ENCODE measurements at places on chromosomes 7 and 10.
A peak's percentile ranks its signal among the peaks of the same experiment; 100 is the strongest.

GRCh38 chr10:62632071-62632809, 172.3 kb upstream of the ADO start:
- peak; percentile 34 for DNase-seq

DNA sequence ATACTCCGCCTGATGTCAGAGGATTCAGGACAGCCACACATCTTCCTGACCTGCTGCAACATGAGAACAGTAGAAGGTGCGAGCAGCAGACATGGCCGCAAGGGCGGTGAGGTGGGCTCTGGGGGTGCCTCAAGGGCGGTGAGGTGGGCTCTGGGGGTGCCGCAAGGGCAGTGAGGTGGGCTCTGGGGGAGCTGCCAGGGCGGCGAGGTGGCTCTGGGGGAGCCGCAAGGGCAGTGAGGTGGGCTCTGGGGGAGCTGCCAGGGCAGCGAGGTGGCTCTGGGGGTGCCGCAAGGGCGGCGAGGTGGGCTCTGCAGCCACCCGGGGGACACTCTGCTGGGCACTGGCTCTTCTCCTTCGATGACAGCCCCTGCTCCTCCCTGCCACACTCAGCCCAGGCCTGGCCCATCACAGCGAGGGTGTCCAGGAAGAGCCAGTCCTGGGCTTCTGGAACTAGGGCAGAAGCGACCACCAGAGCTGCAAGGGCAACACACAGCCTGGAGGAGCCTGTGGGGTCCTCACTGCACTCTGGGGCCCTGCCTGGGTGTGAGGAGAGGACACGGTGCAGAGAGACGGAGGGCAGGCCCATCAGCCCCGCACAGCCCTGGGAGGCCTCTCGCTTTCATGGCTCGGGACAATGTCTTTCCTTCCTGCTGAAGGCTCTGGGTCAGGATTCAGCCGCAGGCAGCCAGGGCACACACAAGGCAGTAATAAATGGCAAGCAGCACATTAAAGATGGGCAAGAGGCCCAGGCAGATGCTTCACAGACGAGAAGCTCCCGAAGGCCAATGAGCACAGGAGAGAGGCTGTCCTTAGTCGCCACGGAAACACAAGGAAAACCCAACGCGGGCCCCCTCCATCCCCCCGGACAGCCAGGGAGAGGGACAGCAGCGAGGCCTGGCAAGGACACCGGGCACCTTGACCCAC, 42.5 kb downstream of the STK32C start:
- no peak for DNase-seq

- no peak for DNase-seq
Observed at GRCh38 chr10:3060481-3060889, 6.9 kb upstream of the PFKP start.

GRCh38 chr10:21021843-21022594, 124.9 kb upstream of the NEBL start:
- no peak for DNase-seq

DNA sequence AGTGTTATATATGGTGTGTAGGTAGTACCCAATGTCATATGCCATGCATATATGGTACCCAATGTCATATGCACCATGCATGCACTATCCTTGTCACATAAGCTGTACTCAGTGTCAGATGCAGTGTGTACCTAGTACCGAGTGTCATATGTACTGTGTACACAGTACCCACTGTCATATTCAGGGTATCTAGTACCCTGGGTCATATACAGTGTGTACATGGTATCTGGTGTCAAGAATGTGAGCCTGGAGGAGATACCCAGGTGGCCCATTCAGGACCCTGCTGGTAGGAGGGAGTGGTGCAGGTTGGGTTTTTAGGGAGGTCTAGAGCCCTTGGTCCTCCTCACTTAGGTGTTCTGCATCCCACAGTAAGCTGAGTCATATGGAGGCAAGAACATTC, 1.8 kb downstream of the ZMYND11 start:
- no peak for DNase-seq

- peak; percentile 37 for DNase-seq
Observed at GRCh38 chr10:74189999-74190421, 39.0 kb downstream of the ADK start.

DNA sequence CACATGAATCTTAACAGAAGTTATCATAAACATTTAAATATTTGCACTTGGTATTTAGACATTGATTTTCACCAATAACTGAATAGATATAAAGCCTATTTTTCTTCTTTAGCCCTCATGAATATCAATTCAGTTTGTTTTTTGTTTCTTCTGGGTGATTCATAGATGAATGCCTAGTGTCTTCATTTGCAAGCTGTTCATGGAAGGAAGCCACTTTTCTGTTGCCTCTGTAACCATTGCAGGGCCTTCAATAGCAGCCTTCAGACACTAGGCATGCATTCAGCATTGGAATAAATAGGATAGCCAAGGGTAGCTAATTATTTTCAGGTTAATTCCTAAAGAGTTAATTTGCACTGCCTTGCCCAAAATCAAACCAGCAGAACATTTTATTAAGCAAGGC, 375.3 kb downstream of the DPP6 start:
- no peak for DNase-seq

GRCh38 chr7:4123823-4124222, 558.3 kb upstream of the FOXK1 start:
- no peak for DNase-seq

- no peak for DNase-seq
Observed at GRCh38 chr10:89518108-89518507, 17.3 kb downstream of the SLC16A12 start.

DNA sequence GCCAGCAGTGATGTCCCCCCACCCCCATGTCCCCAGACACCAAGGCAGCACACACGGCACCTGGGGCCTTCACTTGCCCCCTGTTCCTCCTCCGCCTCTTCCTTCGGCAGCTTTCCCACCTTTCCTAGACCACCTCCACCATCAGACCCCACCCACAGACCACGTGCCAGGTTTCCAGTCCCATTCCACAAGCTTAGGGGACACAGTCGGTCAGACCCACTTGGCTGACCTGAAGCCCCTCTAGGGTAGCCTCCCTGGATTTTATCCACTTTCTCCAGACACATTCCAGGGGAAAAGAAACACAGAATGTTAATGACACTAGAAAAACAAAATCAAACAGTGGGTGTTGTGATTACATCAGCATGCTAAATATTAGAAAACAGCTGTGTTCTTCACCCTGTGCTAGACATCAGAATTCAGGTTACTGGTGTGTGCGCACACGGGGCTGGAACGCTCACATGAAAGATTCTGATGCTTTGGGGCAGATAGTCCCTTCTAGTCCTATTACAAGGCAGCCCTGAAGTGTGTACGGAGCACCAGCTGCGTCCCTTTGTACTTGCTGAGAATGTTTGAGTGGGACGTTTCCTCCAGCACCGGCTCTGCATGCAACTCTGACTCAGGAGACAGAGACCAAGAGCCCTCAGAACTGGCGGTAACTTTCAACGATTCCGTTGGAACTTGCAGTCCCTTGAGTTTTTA, 75.5 kb upstream of the PPP2R2D start:
- no peak for DNase-seq

DNA sequence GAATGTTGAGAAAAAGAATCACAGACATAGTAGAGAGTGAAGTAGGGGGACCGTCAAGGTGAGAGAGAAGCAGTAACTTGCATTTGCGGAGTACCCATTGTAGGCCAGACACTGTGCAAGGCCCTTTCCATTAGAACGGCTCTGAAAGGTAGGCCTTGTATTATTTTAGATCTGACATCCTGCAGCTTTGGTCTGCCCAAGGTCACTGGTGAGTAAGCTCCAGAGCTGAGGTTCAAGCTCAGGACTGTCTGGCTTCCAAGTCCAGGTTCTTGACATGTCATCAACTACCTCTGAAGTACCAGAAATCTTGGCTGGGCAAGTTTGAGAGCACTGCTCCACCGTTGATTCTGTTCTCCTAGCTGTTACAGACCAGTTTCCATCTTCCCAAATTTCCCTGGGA, 13.2 kb upstream of the EVX1 start:
- DNase-seq, result no peak

GRCh38 chr7:94366163-94366562, 28.5 kb upstream of the COL1A2 start:
- no peak for DNase-seq

GRCh38 chr10:73998929-73999691, 1.2 kb downstream of the VCL start:
- peak; percentile 66 for DNase-seq

GRCh38 chr10:97100657-97101056, 85.1 kb downstream of the SLIT1 start:
- DNase-seq, result no peak

DNA sequence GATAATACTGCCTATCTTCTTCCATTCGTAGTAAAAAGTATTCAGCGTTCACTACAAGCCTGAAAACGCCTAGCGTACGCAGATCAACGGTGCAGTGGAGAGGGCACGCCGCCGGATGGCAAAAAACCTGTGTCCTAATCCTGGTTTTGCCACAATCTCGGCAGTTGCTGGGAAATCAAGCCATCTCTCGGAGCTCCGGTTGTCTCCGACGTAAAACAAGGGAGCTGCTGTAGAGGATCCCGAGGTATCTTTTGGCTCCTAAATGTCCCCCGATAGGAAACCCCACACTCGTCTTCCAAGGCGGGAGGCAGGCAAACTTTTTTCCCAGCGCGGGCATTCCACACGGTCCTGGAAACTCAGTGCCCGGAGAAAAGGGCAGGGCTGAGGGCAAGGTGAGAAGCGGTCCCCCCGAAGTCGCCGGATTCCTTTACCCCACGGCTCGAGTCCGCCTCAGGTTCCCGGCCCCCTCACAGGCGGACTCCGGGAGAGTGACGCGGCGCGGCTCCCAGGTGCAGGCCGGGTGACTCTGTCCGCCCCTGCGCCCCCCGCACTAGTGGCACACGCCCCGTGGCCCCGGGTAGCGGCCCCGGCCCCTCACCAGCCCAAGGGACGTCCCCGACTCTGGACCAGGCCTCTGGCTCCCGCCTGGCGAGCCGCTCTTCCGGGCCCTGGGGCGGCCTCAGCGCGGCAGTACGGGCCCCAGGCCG, 649 bp downstream of the IDE start:
- no peak for DNase-seq

GRCh38 chr7:101671371-101672356, 42.6 kb upstream of the MYL10 start:
- DNase-seq, result no peak

Measured in left lung (tissue), 14 donors.